Nucleus accumbens (tissue), 56 donors: ENCODE measurements at places on chromosomes 4 and X.

GRCh38 chrX:48573690-48574269 lies 504 bp upstream of the RBM3 start:
- no peak for DNase-seq

DNA sequence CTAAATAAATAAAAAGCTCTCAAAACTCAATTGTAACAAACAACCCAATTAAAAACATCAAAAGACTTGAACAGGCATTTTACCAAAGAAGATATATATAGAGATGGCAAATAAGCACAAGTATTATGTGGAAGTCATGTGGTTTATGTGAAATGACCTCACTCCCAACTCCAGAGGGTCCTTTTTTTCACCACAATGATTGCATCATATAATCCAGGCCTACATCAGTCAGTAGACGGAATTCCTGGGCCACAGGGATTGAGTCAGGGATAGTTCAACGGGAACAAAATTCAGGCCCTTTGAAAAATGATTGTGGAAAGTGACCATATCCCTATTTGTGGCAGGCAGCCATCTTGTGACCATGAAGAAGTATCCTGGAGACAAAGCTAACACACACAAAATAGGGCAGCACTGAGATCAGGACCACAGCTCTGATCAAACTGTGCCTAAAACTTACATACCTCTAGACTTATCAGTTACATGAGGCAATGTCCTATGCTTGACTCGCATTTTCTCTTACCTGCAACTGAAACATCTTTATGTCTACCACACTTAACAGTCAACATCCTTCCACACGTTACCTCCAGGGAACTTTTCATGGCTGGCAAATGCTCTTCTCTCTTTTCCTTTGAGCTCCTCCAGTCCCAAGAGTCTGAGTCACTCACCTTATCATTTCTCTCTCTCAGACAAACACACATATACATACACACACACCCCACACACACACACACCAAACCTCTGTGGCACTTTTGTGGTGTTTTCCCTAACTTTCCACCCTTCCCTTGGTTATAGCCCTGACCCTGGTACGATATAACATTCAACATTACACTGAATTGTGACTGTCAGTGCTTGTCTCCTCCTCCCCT lies 113.5 kb downstream of the PHF8 start:
- no peak for DNase-seq

DNA sequence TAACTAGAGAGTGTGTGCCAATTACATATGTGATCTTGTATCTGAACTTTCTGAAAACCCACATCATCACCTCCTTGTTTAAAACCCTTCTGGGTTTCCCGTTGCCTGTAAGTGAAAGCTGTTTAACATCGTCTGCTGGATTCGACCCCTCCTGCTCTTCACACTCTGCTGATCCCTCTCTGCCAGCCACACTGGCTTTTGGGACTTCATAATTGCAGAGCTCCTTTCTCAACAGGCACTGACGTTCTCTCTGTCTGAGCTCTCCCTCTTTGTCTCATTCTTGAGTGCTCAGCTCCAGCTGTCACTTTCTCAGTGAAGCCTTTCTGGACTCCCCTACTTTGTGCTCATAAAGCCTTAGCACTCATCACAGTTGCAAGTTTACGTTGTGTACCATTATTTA lies 153.9 kb downstream of the CEP135 start:
- no peak for DNase-seq

DNA sequence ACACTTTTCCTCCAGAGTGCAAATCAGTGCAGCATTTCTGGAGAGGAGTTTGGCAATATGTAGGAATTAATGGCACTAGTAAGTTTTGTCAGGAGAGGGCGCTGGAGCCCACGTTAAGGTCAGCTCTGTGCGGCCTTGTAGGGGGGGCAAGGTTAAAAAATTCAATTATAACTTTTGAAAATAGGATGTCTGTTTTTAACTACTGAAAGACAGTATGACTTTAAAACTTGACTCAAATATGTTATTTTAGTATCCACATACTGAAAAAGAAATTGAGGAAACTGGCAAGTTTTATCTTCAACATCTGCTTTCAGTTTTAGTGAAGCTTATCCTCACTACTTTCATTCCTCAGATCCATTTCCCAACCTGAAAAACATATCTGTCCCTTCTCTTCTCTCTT lies 30.9 kb upstream of the HSD17B13 start:
- DNase-seq, result no peak

GRCh38 chr4:185534866-185535611 lies at the start of gene PDLIM3:
TSS of gene PDLIM3 (minus strand) at chr4:185535507. CDS start at chr4:185535434, 73 bp downstream.
- DNase-seq, result peak; percentile 62

DNA sequence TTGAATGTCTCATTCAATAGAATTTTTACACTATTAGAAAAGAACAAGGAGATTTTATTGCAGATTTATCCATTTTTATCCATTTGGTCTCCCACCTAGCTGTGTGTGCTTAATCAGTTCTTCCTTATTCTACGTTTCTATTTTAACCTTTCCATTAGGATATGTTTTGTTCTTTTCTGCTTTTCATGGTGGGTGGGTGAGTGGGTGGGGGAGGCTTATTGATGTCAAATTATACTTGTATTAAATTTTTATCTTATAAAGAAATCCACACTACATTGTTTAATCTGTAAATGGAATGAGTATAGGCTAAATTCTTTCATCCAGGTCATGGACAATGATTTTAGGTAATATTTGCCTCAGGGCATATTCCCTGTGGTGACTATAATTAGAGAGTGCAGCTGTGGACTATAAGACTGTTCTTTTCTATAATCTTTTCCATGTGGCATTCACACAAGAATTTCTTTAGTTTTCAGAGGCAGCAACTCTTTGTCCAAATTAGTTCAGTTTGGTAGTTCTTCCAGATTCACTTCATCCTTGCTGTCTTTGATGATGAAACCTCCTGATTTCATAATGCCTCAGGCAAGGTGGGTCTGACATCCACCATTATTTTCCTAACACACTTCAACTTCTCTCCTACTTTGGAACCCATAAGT lies 2451.8 kb downstream of the PCDH7 start:
- DNase-seq, result no peak

GRCh38 chr4:40521957-40522356 lies 107.7 kb downstream of the RBM47 start:
- DNase-seq, result no peak

DNA sequence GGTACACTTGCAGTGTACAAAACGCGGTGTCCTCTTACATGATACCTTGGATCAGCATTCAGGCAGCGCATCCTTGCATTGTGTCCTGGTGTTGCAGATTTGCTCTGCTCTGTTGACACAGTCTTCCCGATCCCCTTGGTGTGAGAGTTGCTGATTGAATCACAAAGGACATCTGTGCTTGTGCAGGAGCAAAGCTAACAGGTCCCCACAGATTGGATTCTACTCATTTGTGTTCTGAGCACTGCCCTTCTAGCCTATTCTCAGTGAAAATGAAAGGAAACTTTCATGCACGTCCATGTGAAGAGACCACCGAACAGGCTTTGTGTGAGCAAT lies 171.4 kb downstream of the FRMPD4 start:
- no peak for DNase-seq

- DNase-seq, result no peak
Observed at GRCh38 chrX:793216-793770, 162.7 kb downstream of the SHOX start.

GRCh38 chrX:68462653-68463052 lies 29.4 kb upstream of the OPHN1 start:
- DNase-seq, result no peak

GRCh38 chr4:160117686-160118085 lies 1014.8 kb downstream of the RAPGEF2 start:
- no peak for DNase-seq
